ENCODE measurements at places on chromosomes 6 and 20.
A peak's percentile ranks its signal among the peaks of the same experiment; 100 is the strongest.

- DNase-seq, result peak; percentile 46
Observed at GRCh38 chr6:84284428-84285049, 57.1 kb upstream of the CEP162 start.

GRCh38 chr6:11364971-11365397 is 132.5 kb upstream of the NEDD9 start:
- DNase-seq, result no peak

DNA sequence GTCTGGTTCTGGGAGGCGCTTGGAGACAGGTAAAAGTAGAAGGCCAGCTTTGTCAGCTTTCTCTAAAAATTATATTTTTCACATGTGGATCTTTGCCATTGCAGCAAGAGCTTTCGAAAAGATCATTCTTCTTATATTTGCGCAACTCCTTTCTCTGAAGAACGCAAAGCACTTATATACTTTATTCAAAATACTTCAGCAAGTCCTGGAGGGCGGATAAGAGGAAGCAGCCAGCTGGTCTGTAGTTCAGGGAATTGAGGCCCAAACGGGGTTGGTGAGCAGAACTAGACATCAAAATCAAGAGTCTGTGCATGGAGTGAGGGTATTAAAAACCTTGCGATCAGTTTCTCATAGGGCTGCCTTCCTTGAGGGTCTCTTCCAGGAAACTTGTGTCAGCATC is 182.3 kb downstream of the DTNBP1 start:
- no peak for DNase-seq

GRCh38 chr20:58870293-58871014 is 17.9 kb downstream of the GNAS start:
- peak; percentile 78 for DNase-seq

DNA sequence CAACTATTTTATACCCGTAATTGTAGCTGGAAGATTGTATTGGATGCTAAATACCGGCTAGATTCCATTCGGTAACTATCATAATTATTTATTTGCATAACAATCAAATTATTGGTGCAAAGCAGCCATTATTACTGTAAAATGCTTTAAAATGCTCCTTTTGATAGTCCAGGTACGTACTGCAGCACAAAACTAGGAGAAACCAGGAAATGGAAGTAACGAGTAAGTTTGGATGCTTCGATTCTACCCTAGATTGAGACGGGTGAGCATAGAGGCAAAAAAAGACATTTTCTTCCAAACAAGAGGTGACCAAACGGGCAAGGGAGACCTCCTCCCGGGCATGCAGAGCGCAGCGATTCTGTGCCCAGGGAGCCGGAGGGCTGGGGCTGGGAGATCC is 469 bp upstream of the XRN2 start:
- no peak for DNase-seq

DNA sequence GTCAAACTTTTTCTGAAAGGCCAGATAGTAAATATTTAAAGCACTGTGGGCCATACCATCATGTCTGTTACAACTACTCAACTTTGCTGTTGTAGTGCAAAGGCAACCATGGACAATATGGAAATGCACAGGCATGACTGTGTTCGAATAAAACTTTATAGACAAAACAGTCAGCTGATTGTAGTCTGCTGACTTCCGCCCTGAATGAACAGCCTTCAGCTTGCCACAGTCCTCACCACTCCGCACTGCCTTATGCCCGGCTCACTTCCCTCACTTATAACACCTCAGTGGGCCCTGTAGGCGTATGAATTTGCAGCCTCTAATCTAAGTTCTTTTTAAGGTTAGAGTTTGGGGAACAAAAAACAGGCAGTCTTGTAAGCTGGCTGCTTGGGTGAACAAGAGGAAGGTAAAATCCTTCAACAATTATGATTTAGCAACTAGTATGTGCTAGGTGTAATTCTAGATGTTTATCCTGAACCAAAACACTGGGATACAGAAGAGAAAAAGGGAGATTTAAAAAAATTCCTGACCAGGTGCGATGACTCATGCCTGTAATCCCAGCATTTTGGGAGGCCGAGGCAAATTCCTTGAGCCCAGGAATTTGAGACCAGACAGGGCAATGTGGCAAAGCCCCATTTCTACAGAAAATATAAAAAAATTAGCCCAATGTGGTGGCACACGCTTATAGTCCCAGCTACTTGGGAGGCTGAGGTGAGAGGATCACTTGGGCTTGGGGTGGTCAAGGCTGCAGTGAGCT is 6.8 kb upstream of the SLC2A10 start:
- no peak for DNase-seq

DNA sequence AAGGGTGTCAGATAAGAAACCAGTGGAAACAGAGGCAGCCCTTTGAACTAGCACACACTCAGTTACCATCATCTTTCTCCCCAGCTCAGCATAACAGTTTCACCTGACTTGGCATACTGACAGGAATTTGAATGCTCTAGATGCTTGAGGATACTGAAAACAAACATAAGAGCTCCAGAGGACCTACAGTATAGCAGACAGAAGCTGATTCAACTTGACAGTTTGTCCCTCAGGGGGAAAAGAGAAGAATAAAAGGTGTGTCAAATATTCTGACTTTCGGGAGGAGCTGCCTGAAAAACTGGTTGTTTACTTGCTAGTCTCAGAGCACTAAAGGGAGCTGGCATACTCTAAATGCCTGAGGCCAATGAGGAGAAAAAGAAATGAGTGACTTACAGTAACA is 35.1 kb downstream of the EYS start:
- peak; percentile 35 for DNase-seq

DNA sequence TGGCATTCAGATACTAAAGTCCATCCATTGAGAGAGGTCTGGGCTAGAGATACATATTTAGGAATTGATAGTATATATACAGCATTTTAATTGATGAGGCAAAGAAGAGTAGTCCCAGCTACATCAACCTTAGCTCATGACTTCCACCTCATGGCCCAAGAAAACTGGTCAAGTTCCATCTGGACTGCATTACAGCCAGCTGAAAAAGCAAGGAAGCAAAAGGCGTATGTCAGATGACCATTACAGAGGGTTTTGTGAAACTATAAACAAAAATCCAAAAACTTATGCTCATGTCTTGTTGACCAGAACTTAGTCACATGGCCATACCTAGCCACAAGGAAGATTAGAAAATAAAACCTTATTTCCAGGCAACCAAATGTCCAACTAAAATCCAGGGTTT is 46.8 kb upstream of the RNF146 start:
- DNase-seq, result no peak

- DNase-seq, result peak; percentile 93
Observed at GRCh38 chr6:17725083-17725482, 18.4 kb upstream of the NUP153 start.

DNA sequence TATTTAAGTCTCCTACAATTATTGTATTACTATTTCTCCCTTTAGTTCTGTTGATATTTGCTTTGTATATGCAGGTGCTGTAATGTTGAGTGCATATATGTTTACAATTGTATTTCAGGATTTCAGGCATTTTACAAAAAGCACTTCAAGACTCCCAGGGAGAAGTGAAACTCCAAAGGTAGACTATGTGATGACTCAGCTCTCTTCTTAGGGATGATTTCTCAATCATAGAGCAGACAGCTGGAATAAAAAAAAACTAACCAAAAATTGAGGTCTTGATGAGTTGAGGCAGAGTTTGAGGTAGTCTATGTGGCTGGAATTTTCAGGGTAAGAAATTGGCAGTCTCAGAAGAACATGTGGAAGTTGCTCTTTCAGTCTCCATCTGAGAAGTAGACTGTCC is 786.1 kb downstream of the TFAP2A start:
- no peak for DNase-seq

GRCh38 chr6:8589941-8590729 is 154.8 kb upstream of the SLC35B3 start:
- peak; percentile 69 for DNase-seq

DNA sequence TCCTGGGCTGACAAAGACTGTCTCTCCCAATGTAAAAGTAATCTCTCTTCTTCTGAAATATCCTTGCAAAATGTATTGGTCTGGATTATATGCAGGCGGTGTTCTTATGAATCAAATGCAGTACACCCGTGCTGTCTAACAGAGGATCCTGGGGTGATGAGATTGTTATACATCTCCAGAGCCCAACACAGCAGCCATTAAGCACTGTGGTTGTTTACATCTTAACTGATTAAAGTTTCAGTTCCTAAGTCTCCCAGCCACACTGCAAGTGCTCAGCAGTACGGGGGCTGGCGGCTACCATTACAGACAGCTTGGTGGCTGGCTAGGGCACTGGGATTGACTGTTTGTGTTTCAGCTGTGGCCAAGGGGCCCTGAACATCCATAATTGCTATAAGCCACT is 7.0 kb downstream of the UNC93A start:
- no peak for DNase-seq

GRCh38 chr6:14932485-14933182 is 313.2 kb upstream of the JARID2 start:
- no peak for DNase-seq

DNA sequence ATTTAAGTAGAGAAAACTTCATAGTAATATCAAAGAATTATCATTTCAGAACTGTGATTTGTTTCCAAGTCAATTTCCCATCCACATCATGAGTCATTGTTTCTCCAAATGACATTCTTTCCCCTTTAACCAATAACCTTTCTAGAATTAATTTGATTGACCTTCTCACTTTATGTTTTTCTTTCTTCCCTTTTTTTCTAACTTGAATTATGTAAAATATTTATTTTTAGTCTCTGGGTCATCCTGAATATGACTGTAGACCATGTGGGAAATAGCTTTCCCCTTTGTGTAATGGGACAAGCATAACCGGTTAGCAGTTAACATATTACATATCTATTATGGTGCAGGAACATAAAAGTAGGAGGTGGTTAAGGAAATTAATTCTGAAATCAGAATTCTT is 291.1 kb downstream of the GJA1 start:
- DNase-seq, result no peak

GRCh38 chr6:46590765-46591164 is 61.9 kb downstream of the CYP39A1 start:
- DNase-seq, result no peak

DNA sequence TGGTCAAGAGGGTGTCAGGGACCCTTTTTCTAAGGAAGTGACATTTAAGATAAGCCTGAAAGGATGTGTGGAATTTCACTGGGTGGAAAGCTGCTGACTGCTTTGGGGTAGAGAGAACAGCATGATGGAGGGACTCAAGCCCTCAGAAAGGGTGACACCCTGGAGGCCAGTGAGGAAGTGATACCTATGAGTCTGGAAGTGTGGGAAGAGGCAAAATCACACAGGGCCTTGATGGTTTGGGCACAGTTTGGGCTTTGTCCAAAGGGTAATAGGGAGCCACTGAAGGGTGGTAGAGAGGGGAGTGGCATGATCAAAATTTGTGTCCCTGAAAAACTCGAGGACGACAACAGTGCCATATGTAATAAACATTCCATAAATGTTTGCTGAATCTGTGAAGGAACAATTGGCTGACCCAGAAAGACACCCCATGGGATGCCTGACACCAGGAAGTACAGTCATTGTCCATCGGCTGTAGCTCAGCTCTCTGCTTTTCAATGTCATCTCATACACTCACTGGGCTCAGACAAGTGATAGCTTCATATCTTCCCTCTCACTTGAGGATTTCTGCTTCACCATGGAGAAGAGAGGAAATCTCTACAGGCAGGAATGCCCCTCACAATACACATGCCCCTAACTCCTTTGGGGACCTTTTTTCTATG is 21.3 kb downstream of the CASS4 start:
- no peak for DNase-seq

DNA sequence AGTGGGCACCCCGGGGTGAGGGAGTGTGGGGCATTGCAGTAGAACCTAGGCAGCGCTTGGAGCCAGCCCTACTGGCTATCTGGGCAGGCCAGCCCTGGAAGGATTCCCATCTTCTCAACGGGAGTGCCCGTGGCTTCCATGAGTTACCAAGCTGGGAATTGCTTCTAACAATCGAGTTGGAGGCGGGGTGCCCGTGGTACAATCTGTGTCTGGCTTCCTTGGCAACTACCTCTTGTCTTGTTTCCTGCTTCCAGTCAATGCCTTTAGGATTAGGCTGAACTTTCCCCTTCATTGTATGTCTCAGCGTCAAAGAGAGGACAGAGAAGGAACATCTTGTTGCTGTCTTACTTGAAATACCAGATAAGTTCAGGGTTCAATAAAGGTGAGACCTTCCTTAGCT is 33.3 kb downstream of the PPP1R14C start:
- DNase-seq, result no peak

- DNase-seq, result no peak
Observed at GRCh38 chr6:163333701-163334663, 80.5 kb upstream of the QKI start.

DNA sequence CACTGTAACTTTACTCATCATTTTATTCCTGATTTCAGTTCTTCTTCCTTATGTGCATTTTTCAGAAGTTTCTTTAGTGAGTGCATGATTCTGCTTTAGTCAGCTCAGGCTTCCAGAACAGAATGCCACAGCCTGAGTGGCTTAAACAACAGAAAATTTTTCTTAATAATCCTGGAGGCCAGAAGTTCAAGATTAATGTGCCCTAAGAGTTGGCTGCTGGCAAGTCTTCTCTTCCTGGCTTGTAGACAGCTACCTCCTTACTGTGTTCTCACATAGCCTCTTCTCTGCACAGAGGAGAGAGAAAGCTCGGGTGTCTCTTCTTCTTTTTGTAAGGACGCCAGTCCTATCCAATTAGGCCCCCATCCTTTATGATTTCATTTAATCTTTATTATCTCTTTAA is 443.1 kb upstream of the RGS17 start:
- no peak for DNase-seq

DNA sequence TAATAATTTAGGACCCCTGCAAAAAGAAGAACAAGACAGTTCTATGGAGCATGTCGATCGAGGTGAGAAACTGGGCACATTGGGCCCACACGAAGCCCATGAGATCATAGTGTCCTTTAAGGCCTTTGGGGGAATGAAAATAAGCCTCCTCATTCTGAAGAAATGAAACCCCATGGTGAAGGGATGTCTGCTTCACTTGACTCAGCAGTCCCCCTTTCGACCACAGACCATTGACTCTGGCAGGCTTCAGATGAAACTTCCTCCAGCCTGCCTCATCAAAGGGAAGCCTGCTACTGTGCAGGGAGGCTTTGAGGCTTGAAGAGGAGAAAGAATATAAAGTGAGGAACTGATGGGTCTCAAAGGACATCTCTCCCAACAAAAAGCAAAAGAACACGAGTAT is 144.2 kb upstream of the FBXL4 start:
- no peak for DNase-seq

GRCh38 chr20:51661609-51662178 is 106.5 kb downstream of the ATP9A start:
- peak; percentile 17 for DNase-seq

GRCh38 chr20:2386516-2387179 is 5.9 kb downstream of the TGM6 start:
- DNase-seq, result peak; percentile 93

GRCh38 chr20:48468571-48468970 is 359.2 kb downstream of the PREX1 start:
- no peak for DNase-seq

- DNase-seq, result no peak
Observed at GRCh38 chr20:36030149-36030548, 61.8 kb downstream of the CNBD2 start.

- DNase-seq, result no peak
Observed at GRCh38 chr20:49999329-49999728, 16.5 kb downstream of the SNAI1 start.

DNA sequence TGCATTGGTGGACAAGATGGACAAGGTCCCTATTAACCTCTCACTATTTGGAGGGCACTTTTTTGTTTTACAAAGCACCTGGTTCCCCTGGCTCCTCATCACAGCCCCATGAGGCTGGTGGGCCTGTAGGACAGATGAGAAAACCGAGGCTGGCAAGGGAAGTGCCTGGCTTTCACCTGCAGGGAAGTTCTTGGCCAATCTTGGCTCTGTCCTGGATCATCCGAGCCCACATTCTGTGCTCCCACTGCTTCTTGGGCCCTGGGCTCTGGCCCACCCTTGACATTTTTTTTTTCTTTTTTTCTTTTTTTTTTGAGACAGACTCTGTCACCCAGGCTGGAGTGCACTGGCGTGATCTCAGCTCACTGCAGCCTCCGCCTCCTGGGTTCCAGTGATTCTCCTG is 14.7 kb downstream of the SLC13A3 start:
- no peak for DNase-seq
